ENCODE measurements at places on chromosomes 2 and 18.

DNA sequence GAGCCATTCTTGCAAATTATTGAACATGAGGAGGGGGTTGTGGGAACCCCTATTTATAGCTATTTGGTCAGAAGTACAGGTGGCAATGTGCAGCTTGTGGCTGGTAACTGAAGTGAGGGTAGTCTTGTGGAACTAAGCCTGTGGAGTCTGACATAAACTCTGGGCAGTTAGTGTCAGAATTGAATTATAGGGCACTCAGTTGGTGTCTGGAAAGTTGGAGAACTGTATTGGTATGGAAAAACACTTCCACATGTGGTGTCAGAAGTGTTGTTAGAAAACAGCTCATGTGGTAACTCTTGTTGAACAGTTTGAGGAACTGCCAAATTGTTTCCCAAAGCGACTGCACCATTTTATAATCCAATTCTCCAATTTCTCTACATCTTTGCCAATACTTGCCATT lies 7.5 kb downstream of the RALBP1 start:
- no peaks in the 10 kb centered on the region for H3K27me3 ChIP-seq
- no peak for DNase-seq
- no peaks in the 10 kb centered on the region for H3K36me3 ChIP-seq
- no peak overlapping the region for H3K4me3 ChIP-seq

GRCh38 chr2:15616429-15616828 lies 24.8 kb downstream of the DDX1 start:
- H3K4me3 ChIP-seq: no peak overlapping the region
- no peaks in the 10 kb centered on the region for H3K4me1 ChIP-seq
- H3K36me3 ChIP-seq: no peaks in the 10 kb centered on the region
- DNase-seq: no peak
- H3K27me3 ChIP-seq: no peaks in the 10 kb centered on the region

DNA sequence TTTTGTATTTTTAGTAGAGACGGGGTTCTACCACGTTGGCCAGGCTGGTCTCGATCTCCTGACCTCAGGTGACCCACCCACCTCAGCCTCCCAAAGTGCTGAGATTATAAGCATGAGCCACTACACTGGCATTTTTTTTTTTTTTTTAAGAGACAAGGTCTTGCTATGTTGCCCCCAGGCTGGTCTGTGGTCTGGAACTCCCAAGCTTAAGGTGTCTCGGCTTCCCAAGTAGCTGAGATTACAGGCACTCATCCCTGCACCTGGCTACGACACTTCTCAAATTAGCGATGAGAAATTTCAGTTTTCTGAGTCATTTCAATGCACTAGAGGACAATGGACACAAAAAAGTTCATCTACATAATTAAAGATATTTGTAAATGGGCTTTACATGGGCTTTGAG lies 36.6 kb upstream of the TCF7L1 start:
- no peak for DNase-seq
- no peak overlapping the region for H3K27ac ChIP-seq
- H3K27me3 ChIP-seq: no peaks in the 10 kb centered on the region
- no peaks in the 10 kb centered on the region for H3K4me1 ChIP-seq
- no peak overlapping the region for H3K4me3 ChIP-seq

- no peak for DNase-seq
- H3K36me3 ChIP-seq: peaks cover 14% of the 10 kb centered on the region
- peaks cover 58% of the 10 kb centered on the region for H3K4me1 ChIP-seq
- no peak overlapping the region for H3K27ac ChIP-seq
Measured at GRCh38 chr2:236577481-236578410, 8.1 kb downstream of the ACKR3 start.

DNA sequence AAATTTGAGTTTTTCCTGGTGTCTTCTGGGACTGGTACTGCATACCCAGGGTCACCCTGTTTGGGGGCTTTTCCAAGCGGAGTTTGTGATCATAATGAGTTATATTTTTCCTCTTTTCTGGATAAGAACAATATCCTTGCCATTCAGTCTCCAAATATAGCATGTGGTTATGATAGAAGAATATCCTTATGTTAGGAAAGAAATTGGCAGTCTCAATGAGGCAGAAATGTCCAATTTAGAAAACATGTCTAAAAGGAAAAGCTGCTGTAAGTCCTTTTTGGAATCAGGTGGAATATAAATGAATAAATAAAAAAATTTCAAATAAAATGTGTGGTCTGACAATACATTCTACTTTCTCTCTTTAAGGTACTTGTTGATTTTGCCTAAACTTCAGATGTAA lies 36.2 kb downstream of the SPATS2L start:
- H3K4me1 ChIP-seq: peaks cover 62% of the 10 kb centered on the region
- no peaks in the 10 kb centered on the region for H3K36me3 ChIP-seq
- no peak for DNase-seq
- no peaks in the 10 kb centered on the region for H3K27me3 ChIP-seq
- no peak overlapping the region for H3K27ac ChIP-seq
